ENCODE measurements at places on chromosomes 12 and 14.

- no peak for DNase-seq
Observed at GRCh38 chr14:26841326-26841725, 243.5 kb upstream of the NOVA1 start.

DNA sequence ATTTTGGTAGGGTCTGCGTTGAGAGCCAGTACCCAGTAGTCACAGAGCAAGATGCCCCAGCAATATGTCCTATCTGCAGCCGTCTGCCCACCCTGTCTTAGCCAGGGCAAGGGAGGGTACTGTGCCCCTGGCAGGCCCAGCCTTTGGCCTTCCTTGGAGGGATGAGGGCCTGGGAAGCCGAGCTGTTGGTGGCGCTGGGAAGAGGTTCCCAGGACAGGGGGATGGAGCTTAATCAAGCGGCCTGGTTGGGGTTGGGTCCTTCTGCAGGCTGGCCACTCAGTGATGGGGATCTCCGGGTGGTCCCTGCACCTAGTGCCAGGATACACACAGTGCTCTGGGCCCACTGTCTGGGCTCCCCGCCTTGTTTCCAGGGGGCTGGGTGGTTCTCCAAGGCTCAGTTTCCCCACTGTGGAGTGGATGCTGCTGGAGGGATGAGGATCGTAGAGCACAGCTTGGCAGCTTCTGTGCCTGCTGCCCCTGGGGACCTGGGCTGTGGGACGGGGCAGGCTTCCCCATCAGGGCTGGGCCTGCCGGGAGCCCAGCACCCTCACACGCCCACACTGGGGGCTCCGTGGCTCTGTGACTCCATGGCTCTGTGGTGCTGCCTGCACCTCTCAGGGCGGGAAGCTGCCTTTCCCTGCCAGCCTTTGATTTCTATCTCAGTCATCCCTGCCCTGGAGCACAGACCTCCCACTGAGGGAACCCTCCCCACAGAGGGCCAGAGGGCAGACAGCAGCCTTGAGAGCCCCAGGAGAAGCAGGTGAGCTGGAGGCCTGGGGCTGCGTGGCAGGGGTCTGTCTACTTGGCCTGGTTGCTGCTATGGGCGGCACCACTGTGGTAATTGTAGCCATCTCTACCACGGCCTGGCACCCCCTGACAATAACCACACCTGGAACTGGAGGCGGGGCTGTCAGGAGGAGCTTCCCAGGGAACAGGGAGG lies 357.0 kb downstream of the TMEM121 start:
- no peak for DNase-seq

DNA sequence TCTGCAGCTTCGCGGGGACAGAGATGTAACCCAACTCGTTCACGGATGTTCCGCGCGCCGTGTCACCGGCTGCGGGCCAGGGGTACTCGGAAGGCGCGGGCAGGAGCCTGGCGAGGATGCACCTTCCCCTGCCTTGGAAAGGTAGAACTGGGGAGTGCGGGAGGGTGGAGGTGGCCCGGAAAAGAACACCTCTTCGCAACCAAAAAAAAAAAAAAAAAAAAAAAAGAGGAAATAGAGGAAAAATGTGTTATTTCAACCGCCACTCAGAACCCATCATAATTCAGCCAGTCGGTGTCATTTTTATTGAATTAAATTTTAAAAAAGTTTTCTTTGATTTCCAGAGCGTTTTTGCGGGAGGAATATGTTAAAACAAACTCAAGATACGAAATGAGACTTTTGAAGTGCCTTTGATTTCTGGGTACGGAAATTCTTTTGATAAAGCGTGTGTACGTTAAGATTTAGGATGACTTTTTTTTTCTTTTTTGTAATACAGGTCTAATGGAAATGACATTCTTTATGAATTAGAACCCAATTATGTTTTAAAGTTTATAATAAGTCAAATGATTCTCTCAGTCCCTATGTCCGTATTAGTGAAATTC lies 8.9 kb downstream of the CDKN1B start:
- no peak for DNase-seq

DNA sequence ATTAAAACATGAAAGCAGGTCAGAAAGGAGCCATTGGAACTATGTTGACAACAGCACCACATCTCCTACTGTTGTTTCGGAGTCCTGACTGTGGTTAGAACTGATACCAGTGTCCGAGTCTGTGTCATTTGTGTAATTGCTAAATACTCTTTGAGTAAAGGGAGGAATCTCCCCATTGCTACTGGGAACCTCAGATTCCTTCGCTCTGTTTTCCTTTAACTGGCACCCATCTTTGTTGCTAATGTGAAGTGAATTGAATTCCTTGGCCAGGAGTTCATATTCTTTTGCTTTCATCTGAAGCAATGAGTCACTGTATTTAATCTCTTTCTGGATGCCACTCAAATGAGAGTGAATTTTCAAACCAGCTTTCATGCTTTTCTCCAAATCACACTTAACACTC lies 31.5 kb downstream of the RASSF9 start:
- DNase-seq: no peak

- DNase-seq: no peak
Observed at GRCh38 chr12:49059045-49059298, 1.6 kb downstream of the KMT2D start.

- DNase-seq: no peak
Observed at GRCh38 chr14:105622329-105622955, 96.1 kb downstream of the TMEM121 start.

DNA sequence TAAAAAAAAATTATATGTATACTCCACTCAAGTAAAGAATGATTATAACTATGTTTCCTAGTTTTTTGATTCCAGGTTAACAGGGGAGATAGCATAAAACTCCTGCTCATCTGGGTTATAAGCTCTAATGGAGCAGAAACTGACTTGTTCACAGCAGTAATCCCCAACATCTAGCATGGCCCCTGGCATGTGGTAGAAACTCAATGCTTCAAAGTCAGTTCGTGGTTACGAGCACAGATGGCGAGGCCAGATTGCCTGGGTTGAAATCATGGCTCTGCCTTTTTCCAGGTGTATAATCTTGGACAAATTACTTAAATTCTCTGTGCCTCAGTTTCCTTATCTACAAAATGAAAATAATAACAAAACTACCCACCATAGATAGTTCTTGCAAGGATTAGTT lies 183.8 kb downstream of the TTC7B start:
- DNase-seq: no peak

GRCh38 chr14:64929014-64929359 lies 13.6 kb downstream of the GPX2 start:
- no peak for DNase-seq

GRCh38 chr12:96862326-96862725 lies 44.7 kb upstream of the NEDD1 start:
- DNase-seq: no peak

GRCh38 chr14:57732463-57733285 lies 133.2 kb downstream of the SLC35F4 start:
- DNase-seq: no peak

GRCh38 chr12:108213871-108214445 lies 84.9 kb downstream of the WSCD2 start:
- DNase-seq: no peak

DNA sequence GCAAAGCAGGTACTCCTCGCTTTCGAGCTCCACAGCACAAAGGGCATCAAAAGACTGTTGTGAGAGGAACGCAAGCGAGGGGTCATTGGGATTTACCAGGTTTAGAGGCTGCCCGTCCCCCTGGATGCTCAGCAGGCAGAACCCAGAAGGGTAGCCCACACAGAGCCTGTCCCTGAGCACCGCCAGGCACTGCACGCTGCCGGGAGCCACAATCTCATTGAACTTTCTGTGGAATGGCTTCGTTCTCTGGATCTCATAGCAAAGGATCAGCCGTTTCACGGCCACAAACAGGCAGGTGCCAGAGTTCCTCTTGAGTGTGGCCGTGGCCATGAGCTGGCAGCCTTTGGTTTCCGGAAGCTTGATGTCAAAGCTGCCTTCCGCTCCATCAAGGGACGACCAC lies 21.5 kb downstream of the AMN start:
- no peak for DNase-seq

- no peak for DNase-seq
Observed at GRCh38 chr12:116336542-116337065, 59.1 kb upstream of the MED13L start.

GRCh38 chr12:104975587-104976343 lies 10.4 kb upstream of the NOPCHAP1 start:
- no peak for DNase-seq

GRCh38 chr12:49230176-49230804 lies 34.6 kb upstream of the TUBA1C start:
- no peak for DNase-seq

GRCh38 chr12:53696285-53696654 lies 20.4 kb upstream of the ATP5MC2 start:
- no peak for DNase-seq

- no peak for DNase-seq
Observed at GRCh38 chr14:104795781-104796686, 486 bp upstream of the AKT1 start.

DNA sequence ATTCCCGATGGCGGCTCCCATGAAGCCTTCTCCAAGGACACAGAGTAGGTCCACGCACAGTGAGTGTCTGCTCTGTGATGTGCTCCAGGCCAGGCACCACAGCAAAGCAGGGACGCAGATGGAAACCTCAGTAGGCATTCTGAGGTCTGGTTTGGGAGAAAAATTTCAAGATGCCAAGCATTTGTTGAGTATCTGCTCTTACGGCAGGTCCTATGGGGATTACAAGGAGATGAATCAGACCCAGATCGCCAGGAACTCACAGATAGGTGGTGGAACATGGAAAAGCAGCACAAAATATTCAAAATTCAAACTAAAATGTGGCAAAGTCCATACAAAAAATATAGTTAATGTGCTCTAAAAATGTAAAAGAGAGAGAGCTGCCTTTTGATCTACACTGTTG lies 684.9 kb upstream of the TMEM132C start:
- DNase-seq: no peak

DNA sequence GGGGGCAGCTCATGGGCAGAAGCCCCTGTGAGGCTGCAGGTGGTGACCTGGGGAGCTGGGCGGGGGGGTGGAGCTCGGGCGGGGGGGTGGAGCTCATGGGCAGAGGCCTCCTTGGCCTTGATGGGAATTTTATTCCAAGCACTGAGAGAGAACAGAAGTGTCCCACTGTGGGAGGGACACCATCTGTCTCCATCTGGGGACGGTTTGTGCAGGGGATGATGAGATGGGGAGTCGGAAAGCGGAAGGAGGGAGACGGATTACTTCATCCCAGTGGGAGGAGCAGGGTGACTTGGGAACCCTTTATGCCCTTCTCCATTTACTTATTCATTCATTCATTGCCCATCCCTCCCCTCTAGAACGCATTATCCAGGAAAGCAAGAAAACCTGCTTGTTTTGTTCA lies 304.7 kb downstream of the ADGRD1 start:
- no peak for DNase-seq

- DNase-seq: no peak
Observed at GRCh38 chr14:72844524-72844923, 49.4 kb downstream of the DPF3 start.

DNA sequence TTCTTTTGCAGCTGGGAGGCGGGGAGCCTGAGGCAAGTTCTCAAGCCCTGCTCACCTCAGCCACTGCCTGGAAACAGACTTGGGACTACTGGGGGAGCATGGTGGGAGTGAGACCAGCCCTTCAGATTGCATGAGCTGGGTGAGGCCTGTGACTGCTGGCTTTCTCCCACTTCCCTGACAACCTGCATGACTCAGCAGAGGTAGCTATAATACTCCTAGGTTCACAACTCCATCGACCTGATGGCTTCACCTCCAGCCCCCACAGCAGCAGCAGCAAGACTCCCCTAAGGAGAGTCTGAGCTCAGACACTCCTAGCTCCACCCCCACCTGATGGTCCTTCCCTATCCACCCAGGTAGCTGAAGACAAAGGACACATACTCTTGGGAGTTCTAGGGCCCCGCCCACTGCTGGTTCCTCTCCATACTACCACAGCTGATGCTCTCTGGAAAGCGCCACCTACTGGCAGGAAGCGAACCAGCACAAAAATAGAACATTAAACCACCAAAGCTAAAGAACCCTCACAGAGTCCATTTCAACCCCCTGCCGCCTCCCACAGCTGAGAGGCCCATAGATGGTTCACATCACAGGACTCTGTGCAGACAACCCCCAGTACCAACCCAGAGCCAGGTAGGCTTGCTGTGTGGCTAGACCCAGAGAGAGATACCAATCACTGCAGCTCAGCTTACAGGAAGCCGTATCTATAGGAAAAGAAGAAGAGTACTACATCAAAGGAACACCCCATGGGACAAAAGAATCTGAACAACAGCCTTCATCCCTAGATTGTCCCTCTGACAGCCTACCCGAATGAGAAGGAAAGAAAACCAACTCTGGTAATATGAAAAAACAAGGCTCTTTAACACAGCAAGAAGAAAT lies 68.7 kb downstream of the RPAP3 start:
- no peak for DNase-seq

- DNase-seq: no peak
Observed at GRCh38 chr12:82470906-82471512, 112.7 kb downstream of the METTL25 start.

- no peak for DNase-seq
Observed at GRCh38 chr12:78759367-78759766, 105.2 kb upstream of the SYT1 start.

GRCh38 chr12:80761838-80762237 lies 45.1 kb downstream of the MYF5 start:
- no peak for DNase-seq

- no peak for DNase-seq
Observed at GRCh38 chr14:20409226-20409625, 4.1 kb downstream of the TEP1 start.
